ENCODE measurements at places on chromosomes 11 and 22. TPM values are rescaled to one million over a fixed set of nuclear protein-coding genes. Genes with fewer than 3 reads are reported as not detected.

Gene QSER1
- total RNA-seq: 10.4 TPM

Gene TRAPPC4
- 60.8 TPM for total RNA-seq

Gene MS4A4A
- total RNA-seq: not detected

Gene EHF
- total RNA-seq: 0.48 TPM

Gene RFPL3
- total RNA-seq: not detected
